Activated CD4-positive, alpha-beta T cell treated with anti-CD3 and anti-CD28 coated beads for 36 hours (primary cell): ENCODE measurements at places on chromosomes 13 and 19. TPM values are rescaled to one million over a fixed set of nuclear protein-coding genes. Genes with fewer than 3 reads are reported as not detected.

GRCh38 chr13:39825886-39826285, 170.4 kb downstream of the COG6 start:
- no peak for DNase-seq

- DNase-seq = no peak
Measured at GRCh38 chr13:32093006-32093405, 61.4 kb downstream of the FRY start.

GRCh38 chr19:8083141-8083540, 30.6 kb downstream of the CCL25 start:
- no peak for DNase-seq

DNA sequence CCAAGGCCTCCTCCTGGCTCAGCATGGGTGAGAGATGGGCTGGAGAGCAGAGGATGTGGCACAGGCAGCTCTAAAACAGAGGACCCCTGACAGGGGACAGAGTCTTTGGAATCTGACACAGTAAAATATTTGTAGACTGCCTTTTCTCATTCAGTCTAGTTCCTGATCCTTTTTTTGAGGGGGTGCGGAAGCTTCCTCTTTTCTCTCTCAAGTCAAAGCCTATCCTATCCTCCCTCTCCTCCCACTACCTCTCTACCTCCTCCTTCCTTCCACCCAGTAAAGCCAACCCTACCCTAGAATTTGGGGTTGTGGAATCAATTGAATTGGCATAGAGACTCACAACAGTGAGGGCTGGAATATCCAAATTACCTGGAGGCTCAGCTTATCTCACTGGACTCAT, 82.0 kb downstream of the TEX26 start:
- DNase-seq = no peak

DNA sequence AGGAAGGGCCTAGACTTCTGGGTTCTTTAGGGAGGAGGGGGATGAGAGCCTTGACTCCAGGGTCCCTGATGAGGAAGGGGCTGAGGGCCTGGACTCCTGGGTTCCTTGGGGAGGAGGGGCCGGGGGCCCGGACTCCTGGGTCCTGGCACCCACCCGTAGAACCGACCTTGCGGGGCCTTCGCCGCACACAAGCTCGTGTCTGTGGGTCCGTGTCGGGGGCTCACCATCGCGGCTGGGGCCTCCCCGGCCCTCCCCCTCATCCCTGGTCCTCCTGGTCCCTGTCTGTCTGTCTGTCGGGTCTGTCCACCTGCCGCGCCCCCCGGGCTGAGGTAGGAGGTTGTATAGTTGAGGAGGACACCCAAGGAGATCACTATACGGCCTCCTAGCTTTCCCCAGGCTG, 662 bp upstream of the SPACA6 start:
- DNase-seq = no peak

DNA sequence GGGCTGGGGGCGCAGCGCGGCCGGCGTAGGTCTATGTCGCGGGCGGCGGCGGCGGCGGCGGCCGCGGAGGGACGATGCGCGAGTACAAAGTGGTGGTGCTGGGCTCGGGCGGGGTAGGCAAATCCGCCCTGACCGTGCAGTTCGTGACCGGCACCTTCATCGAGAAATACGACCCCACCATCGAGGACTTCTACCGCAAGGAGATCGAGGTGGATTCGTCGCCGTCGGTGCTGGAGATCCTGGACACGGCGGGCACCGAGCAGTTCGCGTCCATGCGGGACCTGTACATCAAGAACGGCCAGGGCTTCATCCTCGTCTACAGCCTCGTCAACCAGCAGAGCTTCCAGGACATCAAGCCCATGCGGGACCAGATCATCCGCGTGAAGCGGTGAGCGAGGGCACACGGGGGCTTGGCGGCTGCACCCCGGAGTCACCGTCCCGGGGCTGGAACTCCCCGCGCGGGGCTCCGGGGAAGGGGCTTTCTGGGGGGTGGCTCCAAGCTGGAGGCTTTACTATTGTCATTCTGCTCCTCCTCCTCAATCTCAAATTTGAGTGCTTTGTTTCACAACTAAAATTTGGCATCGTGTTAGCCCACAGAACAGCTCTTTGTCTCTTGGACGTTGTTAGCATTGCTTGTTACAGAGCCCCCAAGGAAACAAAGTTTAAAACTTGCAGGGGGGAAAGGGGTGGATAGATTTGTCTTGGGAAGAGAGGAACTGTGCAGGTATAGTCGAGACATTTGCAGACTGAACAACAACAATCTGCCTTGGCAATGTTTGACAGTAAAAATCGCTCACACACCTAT, 630 bp downstream of the RAP2A start:
- peak; percentile 63 for DNase-seq

- no peak for DNase-seq
Measured at GRCh38 chr19:49085868-49086232, 599 bp downstream of the SNRNP70 start.

GRCh38 chr13:47999973-48000372, 1.1 kb downstream of the SUCLA2 start:
- DNase-seq = no peak

DNA sequence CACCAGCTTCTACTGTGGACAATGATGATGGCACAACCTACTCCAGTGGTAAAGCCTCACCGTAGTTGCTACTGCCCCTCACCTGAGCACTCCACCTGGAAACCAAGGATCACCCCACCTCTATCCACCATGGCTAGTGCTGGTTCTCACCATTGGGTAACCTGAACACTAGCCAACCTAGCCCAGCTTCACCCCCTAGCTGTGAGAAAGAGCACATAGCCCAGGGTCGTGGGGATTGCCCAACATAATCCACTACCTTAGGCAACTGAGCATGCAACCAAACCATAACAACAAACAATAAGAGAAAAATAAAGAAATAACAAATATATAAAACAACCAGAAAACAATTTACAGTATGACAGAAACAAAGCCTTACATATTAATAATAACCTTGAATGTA, 560.1 kb downstream of the DIAPH3 start:
- no peak for DNase-seq

GRCh38 chr13:41546372-41547190, 89.2 kb downstream of the RGCC start:
- peak; percentile 55 for DNase-seq

- no peak for DNase-seq
Measured at GRCh38 chr19:18951721-18952281, 10.8 kb upstream of the HOMER3 start.

DNA sequence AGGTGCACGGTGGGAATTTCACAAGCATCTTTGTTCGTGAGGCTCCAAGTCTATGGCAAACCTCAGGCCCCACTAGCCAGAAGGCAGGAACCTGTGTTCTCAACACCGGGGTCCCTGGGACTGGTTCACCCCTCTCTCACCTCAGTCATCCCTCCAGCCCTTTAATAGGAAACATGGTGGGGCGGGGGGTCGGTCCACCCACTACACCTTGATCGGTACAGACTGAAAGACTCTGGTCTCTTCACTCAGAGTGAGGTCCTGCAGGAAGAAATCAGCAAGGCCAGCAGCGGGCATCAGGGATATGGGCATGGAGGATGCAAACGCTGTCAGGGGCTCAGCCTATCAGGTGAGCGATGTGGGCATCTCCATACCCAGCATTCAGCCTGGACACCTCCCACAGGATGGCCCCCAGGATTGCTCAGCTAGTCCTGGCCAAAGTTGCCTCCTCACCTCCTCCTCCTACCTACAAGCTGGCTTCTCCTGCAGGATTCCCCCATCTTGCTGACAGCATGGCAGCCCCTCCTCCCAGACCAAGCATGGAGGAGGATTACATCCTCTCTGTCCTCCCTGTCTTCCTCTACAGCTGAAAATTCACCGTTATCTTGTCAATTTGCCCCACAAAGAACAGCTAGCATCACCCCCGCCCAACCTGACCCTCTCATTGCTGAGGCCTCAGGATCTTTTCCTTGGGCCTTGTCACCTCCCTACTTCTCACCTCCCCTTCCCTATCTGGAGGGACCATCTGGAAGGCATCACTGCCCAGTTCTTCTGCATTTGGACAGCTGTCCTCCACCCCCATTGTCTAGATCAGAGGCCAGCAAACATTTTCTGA, 37.3 kb upstream of the CD33 start:
- no peak for DNase-seq

- peak; percentile 36 for DNase-seq
Measured at GRCh38 chr19:27746691-27747380, 1466.1 kb downstream of the UQCRFS1 start.

DNA sequence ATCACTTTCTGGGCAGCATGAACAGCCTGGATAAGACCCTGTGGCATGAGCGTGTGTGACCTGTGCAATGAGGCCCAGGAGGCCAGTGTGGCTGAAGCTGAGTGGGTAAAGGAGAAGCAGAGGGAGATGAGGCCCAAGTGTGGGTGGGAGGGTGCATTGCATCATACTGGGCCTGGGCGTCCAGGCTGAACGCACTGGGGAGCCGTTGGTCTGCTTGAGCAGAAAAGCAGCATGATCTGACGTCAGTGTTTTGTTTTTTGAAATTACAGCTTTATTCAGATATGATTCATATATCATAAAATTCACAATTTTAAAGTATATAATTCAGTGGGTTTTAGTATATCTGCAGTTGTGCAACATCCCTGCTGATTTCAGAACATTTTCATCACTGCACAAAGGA, 409.7 kb downstream of the HS6ST3 start:
- no peak for DNase-seq

The SMIM44 gene
- not detected for total RNA-seq

The CYP2A6 gene
- total RNA-seq = not detected

The SPART gene
- 40.4 TPM for total RNA-seq

The ZNF442 gene
- total RNA-seq = 1.7 TPM

The CD37 gene
- total RNA-seq = 191 TPM

The LYPD5 gene
- total RNA-seq = 1.2 TPM

The GFY gene
- total RNA-seq = not detected

The GRIK5 gene
- total RNA-seq = 1.7 TPM
